NCI-H2171 (cell line): ENCODE measurements at places on chromosomes 6 and 20.
A peak's percentile ranks its signal among the peaks of the same experiment; 100 is the strongest.

GRCh38 chr6:162211022-162211421, 516.5 kb downstream of the PRKN start:
- no peak for DNase-seq

DNA sequence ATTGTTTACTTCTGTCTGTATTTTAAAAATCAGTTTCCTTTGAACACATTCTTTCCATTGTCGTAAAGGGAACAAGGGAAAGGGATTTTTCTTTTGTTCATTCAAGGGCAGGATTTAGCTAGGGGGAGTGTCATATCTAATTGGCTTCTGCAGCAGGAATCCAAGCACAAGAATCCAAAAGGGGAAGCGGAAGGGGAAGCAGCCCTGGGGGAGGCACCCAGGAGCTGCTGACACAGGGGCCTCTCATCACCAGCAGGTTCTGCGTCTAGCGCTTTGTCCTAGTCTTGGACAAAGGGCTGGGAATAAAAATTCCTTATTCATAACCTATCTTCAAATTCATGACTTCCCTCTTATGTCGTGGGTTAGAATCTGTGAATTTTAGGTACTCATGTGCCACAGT, 13.7 kb downstream of the RIPK1 start:
- no peak for DNase-seq

GRCh38 chr6:33983109-33983716, 162.7 kb downstream of the GRM4 start:
- no peak for DNase-seq

DNA sequence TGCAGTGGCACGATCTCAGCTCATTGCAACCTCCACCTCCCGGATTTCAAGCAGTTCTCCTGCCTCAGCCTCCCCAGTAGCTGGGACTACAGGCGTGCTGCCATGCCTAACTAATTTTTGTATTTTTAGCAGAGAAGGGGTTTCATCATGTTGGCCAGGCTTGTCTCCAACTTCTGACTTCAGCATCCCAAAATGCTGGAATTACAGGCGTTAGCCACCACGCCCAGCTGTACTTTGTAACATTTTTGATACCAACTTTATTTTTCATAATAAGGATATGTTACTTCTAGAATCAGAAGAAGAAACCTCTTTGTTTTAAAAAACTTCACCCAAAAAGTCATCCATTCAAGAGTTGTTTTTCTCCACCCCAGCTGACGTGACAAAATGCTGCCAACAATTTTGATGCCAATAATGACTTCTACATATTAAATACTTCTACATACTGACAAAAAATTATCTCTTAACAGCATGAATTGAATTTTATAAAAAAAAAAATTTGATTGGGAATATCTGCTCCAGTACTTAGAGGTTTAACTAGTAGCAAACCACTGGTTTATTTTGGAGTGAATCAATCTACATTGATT, 22.5 kb upstream of the PRIM2 start:
- DNase-seq = no peak

DNA sequence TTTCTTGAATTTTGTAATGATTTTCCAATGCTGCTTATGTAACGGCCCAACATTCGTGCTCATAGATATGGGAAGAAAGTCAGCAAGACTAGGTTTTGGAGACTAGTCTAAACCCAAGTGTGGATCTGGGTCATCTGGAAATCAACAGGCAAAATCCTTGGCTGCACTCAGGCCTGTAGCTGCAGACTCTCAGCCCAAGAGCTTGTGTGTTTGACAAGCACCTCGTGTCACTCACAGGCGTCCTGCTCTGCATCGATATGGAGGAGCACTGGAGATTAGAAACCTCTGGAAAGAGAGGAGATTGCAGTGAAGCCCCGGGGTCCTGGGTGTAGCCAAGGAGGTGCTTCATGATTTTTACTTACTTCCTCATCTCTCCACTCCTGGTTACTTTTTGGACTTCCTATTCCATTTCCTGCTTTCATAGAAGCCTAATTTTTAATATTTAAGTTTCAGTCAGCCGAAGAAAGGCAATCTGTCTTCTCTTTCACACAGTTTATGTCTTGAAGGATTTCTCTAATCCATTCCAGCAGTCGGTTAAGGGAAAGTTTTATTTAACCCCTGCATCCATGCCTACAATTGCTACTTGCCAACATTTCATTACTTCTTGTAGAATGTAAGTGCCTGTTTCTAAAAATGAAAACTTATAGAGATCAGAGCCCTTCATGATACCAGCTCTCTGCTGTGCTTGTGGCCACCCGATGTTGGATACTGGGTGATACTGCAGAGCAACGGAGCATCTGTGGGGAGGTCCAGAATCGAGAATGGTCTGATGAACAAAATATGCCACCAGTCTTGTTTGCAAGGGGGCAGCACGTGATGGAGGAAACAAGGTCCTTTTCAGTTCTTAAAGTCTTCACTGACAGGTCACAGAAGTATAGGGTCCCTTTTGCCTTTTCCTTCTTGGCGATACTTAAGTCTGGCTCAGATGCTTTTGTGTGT, 296.3 kb downstream of the QKI start:
- DNase-seq = no peak

- DNase-seq = no peak
Observed at GRCh38 chr20:5776077-5776476, 25.9 kb downstream of the SHLD1 start.

GRCh38 chr6:131733376-131734016, 22.7 kb upstream of the CTAGE9 start:
- DNase-seq = no peak

- no peak for DNase-seq
Observed at GRCh38 chr6:85129881-85130280, 320.0 kb upstream of the NT5E start.

DNA sequence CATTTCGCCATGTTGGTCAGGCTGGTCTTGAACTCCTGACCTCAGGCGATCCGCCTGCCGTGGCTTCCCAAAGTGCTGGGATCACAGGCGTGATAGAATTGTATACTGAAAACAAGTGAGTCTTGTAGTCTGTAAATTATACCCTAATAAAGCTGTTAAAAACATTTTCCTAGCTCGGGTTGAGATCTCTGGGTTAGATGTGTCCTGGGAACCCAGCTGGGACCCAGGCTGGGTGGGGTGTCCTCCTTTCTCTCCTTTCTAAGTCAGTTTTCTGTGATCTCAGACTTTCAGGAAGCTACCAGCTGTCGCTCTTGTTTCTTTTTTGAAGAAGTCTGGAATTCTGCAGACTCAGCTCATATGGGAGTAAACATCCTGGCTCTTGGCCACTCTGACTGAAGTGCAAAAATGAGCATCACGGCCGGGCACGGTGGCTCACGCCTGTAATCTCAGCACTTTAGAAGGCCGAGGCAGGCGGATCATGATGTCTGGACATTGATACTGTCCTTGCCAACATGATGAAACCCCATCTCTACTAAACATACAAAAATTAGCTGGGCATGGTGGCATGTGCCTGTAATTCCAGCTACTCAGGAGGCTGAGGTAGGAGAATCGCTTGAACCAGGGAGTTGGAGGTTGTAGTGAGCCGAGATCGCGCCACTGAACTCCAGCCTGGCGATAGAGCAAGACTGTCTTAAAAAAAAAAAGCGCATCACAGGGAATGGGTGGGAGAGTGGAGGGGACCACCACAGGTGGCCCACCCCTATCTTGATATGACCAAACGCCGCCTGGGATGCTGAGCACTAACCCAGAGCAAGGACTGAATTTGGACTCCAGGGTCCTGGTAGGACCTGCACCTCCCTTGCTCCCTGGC, 9.9 kb upstream of the PCIF1 start:
- no peak for DNase-seq

- DNase-seq = no peak
Observed at GRCh38 chr6:152636021-152636608, 1.0 kb downstream of the SYNE1 start.

- no peak for DNase-seq
Observed at GRCh38 chr6:107080036-107080435, 35.3 kb downstream of the BEND3 start.

DNA sequence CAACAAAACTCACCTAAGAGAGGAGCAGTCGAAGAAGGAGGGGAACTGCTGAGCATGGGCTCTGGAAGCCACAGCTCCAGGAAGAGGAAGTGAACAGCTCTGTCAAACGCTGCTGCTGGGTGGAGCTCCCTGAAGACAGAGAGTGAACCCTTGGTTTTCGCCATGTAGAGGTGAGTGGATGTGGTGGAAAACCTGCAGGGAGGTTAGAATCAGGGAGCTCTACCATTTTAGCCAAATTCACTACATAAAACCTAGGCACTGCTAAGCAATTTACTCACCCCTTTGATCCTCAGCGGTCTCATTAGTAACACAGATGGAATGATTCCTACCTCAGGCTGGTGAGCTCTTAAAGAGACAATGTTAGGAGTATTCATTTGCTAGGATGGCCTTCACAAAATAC, 19.4 kb upstream of the TFAP2A start:
- DNase-seq = no peak

GRCh38 chr6:137791281-137792159, 75.5 kb upstream of the TNFAIP3 start:
- no peak for DNase-seq

DNA sequence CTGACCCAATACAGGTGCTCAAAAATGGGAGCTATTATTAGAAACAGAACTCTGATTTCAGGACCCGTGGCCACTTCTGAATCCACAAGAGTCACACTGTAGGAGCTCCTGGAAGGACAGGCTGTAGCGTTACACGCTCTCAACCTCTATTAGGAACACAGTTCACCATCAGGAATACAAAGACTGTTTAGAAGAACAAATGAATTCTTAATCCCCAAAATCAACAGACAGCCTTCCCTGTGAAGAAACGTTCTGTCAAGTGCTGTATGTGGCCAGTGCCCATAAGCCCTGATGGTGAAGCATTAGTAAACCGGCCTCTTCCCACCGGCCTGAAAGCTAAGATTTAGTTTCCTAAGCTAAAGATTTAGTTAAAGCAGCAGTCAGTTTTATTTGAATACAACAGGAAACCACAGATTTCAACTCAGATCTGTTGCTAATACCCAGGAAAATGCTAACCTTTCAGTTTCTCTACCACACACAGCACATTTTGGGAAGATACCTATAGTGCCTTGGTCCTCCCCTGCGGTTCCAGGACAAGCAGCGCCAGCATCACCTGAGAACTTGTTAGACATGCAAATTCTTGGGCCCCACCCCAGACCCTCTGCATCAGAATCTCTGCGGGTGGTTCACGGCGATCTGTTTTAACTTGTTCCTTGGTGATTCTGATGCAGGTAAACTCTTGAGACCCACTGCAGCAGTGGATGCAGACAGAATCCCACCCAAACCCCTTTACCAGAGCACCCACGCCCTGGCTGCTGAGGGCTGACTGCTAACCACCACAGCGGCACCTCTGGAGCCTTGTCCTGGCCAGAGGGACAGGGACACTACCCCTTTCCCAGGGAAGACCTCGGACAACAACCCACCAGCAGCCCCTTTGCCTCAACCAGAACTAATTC, 33.4 kb downstream of the MTRES1 start:
- no peak for DNase-seq

- DNase-seq = peak; percentile 6
Observed at GRCh38 chr6:55578537-55579363, at the start of gene HMGCLL1. TSS of gene HMGCLL1 (minus strand) at chr6:55579192. CDS start at chr6:55579055, 137 bp downstream.

- DNase-seq = no peak
Observed at GRCh38 chr6:20266851-20267608, 54.8 kb upstream of the MBOAT1 start.

GRCh38 chr6:105492706-105493673, 90.1 kb upstream of the PREP start:
- no peak for DNase-seq
